NCI-H146 (cell line): ENCODE measurements at places on chromosomes 3 and 15.

DNA sequence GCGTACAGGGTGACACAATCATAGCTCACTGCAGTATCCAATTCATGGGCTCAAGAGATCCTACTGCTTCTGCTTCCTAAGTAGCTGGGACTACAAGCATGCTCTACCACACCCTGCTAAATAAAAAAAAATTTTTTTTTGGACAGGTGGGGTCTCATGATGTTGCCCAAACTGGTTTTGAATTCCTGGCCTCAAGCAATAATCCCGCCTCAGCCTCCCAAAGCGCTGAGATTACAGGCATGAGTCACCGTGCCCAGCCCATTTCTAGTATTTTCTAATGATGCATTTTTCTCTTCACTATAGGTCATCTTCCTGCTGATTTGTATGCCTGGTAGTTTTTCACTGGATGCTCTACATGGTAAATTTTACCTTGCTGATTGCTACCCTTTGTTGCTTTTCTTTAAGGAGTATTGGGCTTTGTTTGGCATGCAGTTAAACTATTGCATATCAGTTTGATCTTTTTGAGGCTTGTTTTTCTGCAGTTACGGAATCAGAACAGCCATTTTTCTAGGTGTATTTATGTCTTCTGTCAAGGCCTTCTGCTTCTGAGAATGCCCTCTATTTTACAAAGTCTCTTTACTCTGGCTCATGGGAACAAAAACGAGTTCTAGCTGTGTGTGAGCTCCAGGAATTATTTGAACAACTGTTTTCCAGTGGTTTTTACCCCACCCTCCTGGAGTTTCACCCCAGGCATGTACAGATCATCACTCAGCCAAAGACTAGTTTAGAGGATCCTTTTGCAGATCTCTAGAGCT is 14.2 kb upstream of the NPTN start:
- DNase-seq: no peak

DNA sequence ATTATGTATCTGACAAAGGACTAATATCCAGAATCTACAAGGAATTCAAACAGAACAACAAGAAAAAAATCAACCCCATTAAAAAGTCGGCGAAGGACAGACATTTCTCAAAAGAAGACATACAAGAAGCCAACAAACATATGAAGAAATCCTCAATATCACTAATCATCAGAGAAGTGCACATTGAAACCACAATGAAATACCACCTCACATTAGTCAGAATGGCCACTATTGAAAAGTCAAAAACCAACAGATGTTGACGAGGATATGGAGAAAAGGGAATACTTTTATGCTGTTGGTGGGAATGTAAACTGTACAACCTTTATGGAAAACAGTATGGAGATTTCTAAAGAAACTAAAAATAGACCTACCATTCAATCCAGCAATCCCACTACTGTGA is 233.1 kb upstream of the PLSCR5 start:
- no peak for DNase-seq

GRCh38 chr3:87335931-87336330 is 59.5 kb upstream of the POU1F1 start:
- no peak for DNase-seq

DNA sequence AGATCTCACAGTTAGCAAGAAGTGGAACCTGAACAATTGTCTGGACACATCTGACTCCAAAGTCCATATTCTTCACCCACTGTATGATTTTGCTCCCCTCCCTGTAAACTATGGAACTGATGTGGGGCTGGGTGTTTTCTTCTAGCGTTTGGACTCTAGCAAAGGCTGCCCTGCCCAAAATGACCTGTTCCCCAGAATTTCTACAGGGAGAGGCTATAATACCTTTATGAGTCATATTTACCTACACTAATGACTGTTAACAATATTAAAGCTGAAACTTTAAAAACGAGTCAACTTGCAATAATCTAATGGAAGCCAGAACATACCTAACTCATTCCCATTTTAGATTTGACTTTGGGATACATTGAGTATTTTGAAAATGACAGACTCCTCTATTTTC is 531.2 kb upstream of the CFAP20DC start:
- no peak for DNase-seq

GRCh38 chr3:123328851-123329635 is 119.8 kb downstream of the ADCY5 start:
- DNase-seq: peak; percentile 86

- DNase-seq: no peak
Measured at GRCh38 chr15:94242257-94242656, 10.9 kb downstream of the MCTP2 start.

GRCh38 chr15:60364612-60364924 is 33.2 kb downstream of the ANXA2 start:
- DNase-seq: no peak

- DNase-seq: no peak
Measured at GRCh38 chr15:58604455-58604923, 145.0 kb downstream of the ADAM10 start.

GRCh38 chr3:46482632-46483350 is 15.0 kb upstream of the RTP3 start:
- no peak for DNase-seq

- DNase-seq: no peak
Measured at GRCh38 chr15:76993114-76993725, 1.7 kb upstream of the PSTPIP1 start.

- DNase-seq: no peak
Measured at GRCh38 chr15:98683831-98684230, 35.5 kb downstream of the IGF1R start.

GRCh38 chr3:71451060-71451459 is 132.5 kb downstream of the FOXP1 start:
- no peak for DNase-seq

- no peak for DNase-seq
Measured at GRCh38 chr3:12916159-12916558, 74.8 kb upstream of the RPL32 start.

GRCh38 chr3:194312743-194313281 is 38.3 kb downstream of the CPN2 start:
- DNase-seq: peak; percentile 59

DNA sequence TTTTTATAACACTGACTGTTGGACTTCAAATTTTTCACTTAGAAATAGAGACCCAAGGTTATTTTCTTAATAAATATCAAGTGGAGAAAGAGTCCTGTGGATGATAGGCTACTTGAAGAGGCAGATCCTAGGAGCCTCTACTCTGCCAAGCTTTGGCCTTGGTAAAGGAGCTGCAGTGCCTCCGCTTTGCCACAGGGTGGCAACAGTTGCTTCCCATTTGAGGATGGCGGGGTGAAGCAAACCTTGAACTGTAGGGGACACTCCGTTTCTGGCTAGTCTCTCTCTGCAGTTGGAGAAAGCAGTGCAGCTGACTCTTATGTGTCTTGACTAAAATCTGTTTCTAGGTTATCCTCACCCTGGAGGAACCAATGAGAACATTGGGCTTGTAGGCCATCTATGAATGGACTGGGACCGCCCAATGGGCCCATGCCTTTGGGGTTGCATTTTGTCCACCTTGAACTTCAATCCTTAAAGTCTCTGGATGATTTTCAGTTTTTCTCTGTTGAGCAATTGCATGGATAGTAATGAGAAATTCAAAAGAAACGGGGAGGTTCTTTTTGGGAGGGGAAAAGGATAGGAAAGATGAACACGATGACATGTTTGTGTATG is 9.8 kb downstream of the SCG5 start:
- DNase-seq: peak; percentile 26

- DNase-seq: no peak
Measured at GRCh38 chr3:188327433-188327832, 173.5 kb downstream of the LPP start.

GRCh38 chr3:182438398-182438797 is 354.9 kb upstream of the ATP11B start:
- DNase-seq: peak; percentile 96

DNA sequence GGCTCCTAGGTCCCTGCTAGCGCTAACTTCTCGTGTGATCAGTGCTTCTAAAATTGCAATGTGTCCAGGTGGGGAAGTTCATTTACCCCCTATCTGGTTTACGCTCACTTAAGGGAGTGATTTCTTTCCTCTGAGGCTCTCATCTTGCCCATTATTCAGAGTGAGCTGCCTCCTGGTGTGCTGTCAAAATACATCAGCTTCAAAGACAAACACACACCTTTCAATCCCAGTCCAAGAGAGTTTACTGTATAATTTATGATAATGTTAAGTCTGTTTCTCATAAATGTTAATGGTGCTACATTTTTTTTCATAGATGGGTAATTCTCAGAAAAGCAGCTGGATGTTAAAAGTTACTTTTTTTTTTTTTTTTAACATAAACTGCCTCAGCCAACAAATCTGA is 112.3 kb downstream of the RORA start:
- peak; percentile 64 for DNase-seq

- DNase-seq: no peak
Measured at GRCh38 chr15:67274236-67274635, 19.6 kb downstream of the IQCH start.

- no peak for DNase-seq
Measured at GRCh38 chr3:171311784-171312183, 148.4 kb downstream of the TNIK start.

- no peak for DNase-seq
Measured at GRCh38 chr15:40955930-40956540, 2.8 kb downstream of the CHAC1 start.

DNA sequence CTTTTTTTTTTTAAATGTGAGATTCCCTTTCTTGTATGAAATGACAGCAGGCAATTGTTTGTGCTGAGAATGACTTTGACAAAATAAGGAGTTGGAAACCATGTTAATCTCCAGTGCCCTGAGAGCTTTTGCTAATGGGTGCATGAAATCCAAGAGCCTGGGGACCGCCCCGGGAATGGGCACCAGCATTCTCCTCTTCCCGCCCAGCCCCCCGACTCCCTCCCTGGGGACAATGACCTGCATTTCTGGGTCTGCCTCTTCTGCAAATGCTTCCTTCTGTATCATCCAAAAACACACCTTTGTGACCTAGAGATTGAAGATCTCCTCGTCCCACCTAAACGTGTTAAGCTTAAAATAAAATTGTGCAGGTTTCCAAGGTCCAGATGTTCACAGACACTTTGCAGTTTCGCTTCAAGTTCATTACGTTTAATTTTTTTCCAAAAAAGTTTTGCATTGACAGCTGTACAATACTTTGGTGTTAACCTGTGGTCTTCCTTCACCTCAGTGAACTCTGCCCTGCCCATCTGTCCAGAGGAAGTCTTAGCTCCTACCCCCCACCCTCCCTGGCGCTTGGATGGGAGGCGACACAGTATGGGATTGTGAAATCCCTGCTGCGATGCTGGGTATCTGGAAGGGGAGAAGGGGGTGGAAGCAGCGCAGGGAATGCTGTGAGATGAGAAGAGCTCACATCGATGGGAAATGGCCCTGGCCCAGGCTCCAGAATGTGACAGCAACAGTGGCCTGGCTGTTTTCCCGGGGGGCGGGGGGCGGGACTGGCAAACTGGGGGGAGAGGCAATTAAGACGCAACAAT is 50.1 kb downstream of the TLE3 start:
- no peak for DNase-seq

- DNase-seq: no peak
Measured at GRCh38 chr15:53307952-53308624, 451.4 kb downstream of the WDR72 start.

DNA sequence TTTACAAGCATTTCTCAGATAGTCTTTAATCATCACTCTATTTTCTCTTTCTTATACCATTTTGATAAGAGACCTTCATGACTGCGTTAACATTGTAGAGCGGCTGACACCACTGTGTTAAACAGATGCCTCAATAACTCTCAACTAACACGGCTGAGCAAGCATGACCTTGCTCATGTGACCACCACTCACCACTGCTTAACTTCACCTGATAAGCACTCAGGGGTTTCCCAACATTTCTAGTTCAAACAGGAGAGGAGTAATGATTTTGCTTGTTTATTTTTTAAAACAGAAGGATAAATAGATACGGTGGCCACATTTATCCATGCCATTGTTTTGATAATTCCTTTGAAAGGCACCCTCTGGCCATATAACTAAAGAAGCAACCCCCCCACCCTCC is 37.7 kb upstream of the TMEM45A start:
- DNase-seq: no peak

GRCh38 chr3:172203522-172204258 is 164.3 kb downstream of the FNDC3B start:
- peak; percentile 89 for DNase-seq

- no peak for DNase-seq
Measured at GRCh38 chr3:155712008-155712407, 32.9 kb downstream of the PLCH1 start.

DNA sequence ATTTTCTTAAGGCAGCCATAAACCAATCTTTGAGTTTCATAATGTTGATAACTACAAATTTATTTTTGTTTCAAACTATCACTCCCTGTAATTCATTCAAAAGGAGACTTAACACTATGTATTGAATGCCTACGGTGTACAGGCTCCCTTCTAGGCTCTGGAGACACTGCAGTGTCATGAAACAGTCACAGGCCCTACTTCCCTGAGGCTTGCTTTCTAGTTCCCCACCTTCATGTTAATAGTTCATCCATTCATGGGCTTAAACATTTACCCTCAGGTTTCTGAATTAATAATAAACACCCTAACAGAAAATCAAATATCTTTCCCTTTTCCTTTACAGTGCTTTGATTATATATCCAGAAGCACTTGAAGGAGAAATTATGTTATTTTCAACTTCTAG is 168.7 kb downstream of the CHL1 start:
- no peak for DNase-seq

GRCh38 chr15:99764522-99764921 is 31.3 kb upstream of the LYSMD4 start:
- peak; percentile 78 for DNase-seq

- DNase-seq: no peak
Measured at GRCh38 chr15:53472210-53472609, 287.3 kb downstream of the WDR72 start.

DNA sequence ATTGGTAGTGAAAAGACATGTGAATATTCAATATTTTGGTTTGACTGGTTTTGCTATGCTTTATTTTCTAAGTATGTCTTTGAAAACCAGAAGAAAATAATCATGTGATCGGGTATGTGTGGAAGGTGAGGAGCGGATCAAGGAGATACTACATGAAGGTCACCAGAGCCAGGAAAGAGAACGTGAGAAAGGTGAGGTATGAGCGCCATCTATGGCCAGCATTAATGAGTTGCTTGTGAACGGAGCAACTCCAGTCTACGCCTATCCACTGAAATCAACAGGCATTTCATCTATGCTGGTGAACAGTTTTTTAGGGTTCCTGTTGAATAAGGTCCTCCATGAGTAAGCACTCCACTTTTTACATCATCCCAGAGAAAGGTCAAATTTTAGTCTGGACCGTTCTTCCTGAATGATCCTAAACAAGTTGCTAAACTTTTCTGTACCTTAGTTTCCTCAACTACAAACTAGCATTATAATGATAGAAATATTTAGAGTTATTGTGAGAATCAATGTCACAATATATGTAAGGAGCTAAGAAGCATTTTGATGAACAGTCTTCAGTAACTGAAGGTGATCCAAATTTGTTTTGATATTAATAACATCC is 1435.2 kb upstream of the CADM2 start:
- peak; percentile 50 for DNase-seq

- no peak for DNase-seq
Measured at GRCh38 chr3:39126532-39127071, 19.1 kb downstream of the TTC21A start.

DNA sequence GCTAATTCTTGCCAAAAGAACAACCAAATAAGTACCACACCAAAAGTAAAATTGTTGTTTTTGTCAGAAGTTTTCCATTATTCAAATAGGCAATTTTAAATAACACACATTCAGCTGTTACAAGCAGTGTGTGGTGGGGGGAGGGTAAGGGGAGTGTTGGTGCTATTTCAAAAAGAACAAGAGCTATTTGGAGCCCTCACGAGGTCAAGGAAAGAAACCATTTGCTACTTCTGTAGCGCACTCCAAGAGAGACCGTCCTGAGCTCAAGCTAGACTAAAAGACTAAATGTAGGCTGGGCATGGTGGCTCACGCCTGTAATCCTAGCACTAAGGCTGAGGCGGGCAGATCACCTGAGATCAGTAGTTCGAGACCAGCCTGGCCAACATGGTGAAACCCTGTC is 21.2 kb upstream of the IGF2BP2 start:
- no peak for DNase-seq

GRCh38 chr3:114101101-114101500 is 44.6 kb downstream of the QTRT2 start:
- DNase-seq: no peak
